ENCODE measurements at places on chromosomes 16 and 17.

GRCh38 chr17:40293363-40293762, 5.7 kb downstream of the CDC6 start:
- no peak for DNase-seq

DNA sequence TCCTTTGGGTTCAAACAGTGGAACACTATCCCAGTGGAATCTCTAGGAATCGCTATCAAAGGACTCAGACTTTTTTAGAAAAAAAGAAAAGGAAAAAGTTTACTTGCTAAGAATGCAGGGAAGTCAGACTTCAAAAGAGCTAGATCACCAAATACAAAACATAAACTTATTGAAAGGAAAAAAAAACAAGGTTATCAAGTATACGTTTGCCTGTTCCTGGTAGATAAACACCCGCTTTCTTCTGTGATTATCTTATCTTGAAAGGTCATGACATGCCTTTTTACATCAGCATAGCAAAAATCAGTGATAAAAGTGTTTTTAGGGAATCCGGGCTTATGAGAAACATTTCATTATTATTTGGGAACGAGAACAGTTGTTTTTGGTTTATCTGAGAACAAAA, 129.3 kb upstream of the TMEM97 start:
- DNase-seq, result no peak

GRCh38 chr17:27494192-27495091, 38.2 kb downstream of the KSR1 start:
- no peak for DNase-seq

DNA sequence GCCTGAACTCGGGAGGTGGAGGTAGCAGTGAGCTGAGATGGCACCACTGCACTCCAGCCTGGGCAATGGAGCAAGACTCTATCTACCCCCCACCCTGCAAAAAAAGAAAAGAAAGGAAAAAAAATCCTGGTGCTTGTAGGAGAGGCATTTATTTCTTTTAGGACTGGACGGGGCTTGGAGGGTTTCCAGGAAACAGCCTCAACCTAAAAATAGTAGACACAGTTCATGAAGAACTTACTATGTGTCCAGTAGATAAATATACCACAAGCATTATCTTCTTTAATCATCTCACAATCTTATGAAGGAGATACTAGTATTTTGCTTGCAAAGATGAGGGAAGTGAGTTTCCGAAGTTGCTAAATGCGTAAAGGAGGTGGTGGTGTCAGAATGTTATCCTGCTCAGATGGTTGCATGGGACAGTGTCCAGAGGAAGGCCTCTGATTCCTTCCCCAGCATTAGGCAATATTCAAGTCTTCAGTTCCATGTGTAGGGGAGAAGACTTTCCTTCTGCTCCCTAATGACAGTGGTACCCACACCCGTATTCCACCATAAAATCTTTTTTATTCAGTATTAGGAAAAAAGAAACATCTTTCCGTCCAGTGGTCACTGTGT, 263.2 kb downstream of the WWOX start:
- DNase-seq, result no peak

DNA sequence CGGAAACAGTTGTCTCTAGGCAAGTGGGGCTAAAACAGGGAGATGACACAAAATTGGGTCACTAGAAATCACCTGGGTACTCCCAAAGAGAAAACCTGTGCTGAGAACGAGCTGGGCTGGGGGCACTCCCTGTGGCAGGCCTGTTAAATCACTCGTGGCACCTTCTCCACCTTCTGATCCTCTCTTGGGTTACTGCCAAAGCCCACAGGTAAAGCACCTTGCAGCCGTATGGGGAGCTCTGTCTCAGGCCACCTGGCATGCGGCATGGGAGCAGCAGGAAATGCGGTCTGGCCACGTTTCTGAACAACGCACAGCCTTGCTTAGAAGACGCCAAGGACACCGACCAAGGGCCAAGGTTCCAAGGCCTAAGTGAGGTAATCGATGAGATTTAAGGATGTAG, 21.5 kb upstream of the ICAM2 start:
- DNase-seq, result no peak

GRCh38 chr17:19383681-19384470, 3.1 kb downstream of the MFAP4 start:
- DNase-seq, result no peak

GRCh38 chr17:75549246-75550138, 24.0 kb downstream of the LLGL2 start:
- no peak for DNase-seq

- DNase-seq, result no peak
Observed at GRCh38 chr17:17983376-17983775, 10.7 kb downstream of the DRC3 start.

- DNase-seq, result no peak
Observed at GRCh38 chr16:48143812-48144368, 11.9 kb downstream of the ABCC12 start.

- no peak for DNase-seq
Observed at GRCh38 chr16:84356591-84357116, 11.7 kb upstream of the ATP2C2 start.

DNA sequence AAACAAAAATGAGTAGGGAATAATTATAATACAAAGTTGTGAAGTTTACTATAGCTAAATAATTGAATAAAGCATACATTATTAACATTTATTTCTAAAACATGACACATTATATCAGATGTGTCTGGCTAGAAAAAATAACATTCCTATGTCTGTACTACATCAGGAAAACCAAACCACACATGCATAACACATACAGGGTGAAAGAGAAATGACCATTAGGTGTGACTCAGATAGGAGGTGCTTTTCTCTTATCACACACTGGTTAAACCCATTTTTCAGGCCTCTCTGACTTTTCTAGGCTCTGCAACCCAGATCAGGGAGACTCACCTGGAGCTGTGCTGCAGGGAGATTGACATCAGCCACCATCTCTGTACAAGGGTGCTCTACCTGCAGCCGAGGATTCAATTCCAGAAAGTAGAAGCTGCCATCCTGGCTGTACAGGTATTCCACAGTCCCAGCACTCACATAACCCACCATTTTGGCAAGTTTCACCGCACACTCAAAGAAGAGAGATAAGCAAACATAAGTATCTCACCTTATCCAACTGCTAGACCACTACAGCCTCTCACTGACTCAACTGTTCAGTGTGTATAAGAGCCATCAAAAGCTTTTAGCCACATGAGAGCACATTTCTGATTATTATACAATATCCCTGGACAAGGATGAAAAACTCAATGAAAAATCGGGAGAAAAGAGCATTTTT, 116.6 kb upstream of the C17orf78 start:
- DNase-seq, result no peak

DNA sequence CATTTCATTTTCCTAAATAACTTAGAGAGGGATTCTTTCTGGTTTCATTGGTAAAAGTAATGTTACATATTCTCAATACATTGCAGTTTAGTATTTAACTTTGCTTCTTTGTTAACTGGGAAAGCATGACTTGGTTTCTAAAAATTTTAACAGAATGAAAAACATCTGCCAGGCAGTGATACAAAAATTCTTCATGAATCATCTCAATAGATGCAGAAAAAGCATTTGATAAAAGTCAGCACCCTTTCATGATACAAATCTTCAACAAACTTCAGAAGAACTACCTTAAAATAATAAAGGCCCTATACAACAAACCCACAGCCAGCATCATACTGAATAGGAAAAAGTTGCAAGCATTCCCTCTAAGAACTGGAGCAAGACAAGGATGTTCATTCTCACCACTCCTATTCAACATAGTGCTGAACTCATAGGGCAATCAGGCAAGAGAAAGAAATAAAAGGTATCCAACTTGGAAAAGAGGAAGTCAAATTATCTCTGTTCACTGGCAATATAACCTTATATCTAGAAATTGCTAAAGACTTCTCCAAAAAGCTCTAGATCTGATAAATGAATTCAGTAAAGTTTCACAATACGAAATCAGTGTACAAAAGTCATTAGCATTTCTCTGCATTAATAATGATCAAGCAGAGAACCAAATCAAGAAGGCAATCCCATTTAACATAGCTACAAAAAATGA, 50.4 kb downstream of the SLFN5 start:
- DNase-seq, result no peak

DNA sequence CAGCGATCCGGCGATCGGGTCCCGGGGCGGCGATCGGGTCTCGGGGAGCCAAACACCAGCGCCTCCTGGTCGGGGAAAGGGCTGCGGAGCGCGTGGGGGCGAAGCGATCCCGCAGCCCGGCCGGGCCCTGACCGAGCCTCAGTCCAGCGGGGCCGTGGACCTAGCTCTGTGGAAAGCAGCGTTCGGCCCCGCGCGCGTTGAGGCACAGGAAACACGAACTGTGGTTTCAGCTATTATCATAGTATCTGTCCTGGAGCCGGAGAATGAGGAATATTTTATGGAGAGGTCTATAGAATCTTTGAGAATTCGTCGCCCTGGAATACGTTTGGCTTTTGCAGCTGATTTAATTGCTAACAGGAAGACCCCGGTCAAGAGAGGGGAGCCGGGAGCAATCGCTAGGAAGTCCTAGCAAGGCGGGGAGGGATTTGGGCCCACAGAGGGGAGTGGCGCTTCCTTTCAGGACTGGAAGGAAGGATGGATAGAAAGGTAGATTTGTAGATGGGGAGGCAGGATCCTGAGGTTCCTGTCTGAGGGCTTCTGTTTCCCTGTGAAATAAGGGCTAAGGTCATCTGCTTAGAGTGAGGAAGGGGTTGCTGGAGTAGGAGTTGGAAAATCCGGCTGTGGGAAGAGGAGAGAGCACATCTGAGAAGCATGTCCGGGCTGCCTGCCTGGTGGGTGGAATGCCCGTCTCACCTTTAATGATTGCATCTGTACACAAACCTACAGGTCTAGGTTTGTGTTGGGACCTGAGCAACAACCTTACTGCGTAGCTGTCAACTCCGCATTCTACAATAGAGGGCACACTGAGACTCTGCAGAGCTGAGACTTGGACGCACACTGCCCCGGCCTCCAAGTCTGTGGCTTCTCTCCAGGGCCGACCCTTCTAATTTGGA, 770 bp downstream of the CCNF start:
- DNase-seq, result no peak

DNA sequence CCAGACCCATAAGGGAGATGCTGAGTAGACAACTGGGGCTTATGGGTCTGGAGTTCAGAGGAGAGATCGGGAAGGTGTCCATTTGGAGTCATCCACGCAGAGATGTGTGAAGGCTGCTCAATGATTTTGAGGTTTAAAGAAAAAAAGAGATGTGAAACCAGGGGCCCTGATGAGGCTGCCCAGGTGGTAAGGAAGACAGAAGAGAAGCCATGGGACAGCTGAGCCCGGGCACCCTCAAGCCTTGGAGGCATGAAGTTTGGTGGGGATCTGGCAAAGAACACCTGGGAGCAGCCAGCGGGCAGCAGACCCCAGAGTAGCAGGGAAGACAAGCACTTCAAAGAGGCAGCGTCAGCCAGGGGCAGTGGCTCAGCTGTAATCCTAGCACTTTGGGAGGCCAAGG, 20.8 kb upstream of the MYO15B start:
- no peak for DNase-seq

GRCh38 chr17:41678907-41679739, 9.6 kb upstream of the EIF1 start:
- DNase-seq, result peak; percentile 10

DNA sequence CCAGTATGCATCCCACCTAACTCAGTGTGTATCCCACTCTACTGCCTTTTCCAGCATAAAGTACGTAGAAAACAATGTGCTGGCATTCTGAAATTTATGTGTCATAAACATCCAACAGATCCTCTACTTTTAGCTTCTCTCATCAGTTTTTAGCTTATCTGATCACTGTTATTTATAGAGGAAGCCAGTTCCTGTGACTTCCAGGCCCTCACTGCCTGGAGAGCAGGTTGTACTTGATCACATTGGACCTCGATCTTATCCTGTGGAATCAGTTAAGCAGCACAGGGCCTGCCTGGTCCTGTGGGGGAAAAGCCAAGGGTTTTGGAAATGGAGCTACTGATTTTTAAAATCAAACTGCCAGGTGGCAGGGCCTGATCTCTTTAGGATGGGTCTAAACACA, 30.8 kb downstream of the PRSS54 start:
- no peak for DNase-seq

GRCh38 chr17:13462146-13462545, 139.6 kb downstream of the HS3ST3A1 start:
- no peak for DNase-seq

GRCh38 chr17:66304304-66305174, 2.1 kb downstream of the PRKCA start:
- DNase-seq, result peak; percentile 42

DNA sequence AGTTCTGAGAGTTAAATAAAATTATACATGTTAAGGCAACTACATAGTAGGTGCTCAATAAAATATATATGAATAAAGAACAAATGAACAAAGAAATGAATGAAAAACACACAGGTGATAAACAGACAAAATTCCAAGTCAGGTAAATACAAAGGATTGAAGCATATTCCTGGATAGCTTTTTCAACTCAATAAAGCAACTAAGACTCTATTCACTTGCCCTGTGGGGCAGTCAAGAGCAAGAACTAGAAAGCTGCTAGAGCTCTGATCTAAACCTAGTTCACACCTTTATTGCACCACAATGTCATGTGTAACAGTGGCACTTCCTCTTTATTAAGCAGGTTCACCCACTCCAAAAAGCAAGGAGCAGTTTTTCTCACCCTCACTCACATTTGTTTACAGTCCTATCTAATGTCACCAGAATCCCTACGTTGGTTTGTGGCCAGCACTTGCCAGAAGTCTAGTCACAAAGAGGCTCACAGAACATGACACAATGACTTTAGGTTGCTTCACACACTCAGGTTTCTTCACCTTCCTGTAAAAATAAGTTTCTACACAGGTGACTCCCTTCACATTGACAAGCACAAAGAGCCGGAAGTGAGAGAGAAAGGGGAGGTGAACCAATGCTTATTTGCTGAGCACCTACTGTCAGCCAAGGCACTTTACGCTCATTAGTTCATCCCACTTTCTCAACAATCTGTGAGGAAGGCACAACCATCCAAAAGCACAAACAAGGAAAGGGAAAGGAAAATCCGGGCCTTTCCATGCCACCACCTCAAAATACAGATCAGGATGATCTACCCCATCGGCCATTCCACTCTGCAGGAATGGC, 70.8 kb downstream of the XPO6 start:
- DNase-seq, result peak; percentile 53

DNA sequence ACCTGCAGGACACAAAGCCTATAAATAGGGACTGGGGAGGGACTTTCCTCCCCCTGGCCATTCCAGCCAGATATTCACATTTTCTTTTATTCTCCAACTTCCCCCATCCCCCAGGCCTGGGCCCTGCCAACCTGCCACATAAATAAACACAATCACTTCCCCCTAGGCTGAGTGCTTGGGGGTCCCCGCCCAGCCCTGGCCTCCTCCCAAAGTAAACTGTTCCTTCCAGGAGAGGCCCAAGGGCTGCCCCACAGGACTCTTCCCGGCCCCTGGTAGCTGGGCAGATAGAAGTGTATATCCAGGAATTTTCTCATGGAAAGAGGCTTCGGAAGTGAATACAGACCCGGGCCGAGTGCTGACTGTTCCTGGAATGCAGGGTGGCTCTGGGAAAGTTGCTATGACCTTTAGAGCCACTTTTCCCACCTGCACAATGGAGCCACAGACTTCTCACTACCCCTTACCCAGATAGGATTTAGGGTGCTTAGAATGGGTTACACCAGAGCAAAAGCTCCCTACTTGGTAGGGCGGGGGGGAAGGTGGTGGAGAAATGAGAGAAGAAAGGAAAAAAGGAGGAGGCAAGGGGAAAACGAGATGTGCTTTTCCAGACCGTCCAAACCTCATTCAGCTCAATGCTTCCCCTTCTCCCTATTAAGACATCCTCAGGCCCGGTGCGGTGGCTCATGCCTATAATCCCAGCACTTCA, 8.5 kb downstream of the CSF3 start:
- DNase-seq, result no peak
